GM06990 (cell line): ENCODE measurements at places on chromosomes 5 and 9.

DNA sequence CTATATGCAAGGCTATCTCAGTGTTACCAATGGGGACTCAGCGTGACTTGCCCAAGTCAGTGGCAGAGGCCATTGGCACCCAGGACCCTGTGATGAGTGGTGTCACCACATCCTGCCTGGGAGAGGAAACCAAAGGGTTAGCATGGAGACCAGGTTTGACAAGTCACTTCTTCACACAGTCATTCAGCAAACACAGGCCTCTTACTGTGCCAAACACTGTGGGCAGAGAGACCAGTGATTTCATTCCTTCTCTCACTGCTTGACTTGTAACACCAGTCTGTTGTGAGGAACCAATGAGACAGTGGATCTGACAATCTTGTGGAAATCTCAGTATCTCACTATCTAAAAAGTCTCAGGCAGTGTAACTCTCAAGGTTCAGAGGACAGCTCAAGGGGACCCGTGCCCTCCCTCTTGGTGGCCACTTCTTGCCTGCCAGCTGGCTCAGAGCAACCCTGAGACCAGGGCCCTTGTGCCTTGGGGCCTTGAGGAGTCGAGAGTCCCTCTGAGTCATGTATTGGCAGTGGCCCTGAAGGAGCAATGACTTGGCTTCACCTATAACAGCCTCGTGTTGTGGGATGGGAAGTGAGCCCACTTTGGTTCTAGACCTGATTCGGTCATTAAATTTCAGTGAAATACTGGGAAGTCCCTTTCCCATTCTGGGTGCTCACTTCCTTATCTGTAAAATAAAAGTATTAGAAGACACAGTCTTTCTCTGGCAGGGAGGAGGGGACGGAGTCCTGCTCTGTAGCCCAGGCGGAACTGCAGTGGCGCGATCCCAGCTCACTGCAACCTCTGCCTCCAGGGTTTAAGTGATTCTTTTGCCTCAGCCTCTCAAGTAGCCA is 1.6 kb downstream of the FABP6 start:
- DNase-seq = peak; percentile 66

DNA sequence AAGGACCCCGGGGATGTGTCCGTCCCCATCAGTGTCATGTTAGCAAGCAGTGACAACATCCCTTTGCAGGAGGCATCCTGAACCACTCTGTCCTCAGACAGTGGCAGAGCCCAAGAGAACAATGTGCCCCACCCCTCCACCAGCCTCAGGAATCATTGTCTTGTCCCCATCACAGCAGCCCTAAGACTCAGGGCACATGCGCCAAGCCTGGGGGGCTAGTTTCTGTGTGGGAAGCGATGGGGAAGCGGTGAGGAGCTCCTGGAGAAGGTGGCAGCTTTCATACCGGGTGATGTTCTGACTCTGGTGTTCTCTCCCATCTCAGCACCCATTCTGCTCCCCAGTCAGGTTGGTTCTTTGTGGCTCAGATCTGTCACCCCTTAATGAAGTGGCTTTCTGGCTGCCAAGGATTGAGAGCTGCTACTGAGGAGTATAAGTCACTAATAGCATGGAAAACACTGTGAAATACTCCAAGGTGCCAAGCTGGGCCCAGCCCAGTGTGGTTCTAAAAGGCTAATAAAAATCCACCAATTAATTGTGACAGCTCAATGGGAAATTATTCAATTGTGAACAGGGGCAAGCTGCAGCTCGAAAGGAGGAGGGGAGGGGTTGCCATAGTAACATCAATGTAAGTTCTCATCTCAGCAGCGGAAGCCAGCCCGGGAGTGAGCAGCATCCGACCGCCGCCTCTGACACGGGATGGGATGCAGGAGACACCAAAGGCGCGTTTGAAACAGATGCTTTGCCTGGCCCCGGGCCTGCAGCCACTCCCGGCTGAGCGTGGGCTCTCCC is 4.7 kb downstream of the QRFP start:
- no peak for DNase-seq

DNA sequence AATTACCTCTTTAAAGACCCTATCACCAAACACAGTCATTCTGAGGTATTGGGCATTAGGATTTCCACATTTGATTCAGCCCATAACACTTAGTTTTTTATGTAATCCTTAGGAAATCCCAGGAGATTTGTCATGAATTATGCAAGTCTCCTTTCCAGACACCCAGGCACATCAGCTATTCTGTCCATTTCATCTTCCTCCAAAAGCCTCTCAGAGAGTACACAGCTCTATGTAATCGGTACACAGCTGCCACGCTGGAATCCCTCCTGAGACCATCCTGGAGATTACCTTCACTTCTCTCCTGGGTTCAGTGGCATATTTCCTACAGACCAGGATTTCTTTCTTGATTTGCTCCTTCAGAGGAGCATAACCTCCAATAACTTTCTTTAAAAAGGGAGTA is 2309.8 kb upstream of the WWC1 start:
- DNase-seq = no peak

- DNase-seq = no peak
Measured at GRCh38 chr9:120377268-120378159, 202.5 kb downstream of the CDK5RAP2 start.

DNA sequence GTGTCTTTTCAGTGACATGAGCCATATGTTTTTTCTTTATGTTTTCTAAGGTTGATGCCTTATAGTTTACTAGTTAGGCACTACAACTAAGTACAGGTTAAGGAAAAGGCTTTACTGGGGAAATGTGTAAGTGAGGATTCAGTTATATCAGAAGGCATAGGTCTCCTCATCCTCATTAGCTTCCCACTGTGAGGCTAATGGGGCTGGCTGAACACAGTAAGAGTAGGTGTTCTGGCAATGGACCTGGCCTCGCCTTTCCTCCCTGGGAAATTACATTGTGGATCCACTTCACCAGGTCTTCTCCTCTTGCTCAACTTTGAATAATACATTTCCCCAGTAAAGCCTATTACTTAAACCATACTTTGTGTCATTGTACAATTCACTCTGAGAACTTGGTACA is 225.5 kb downstream of the PTPRD start:
- no peak for DNase-seq

DNA sequence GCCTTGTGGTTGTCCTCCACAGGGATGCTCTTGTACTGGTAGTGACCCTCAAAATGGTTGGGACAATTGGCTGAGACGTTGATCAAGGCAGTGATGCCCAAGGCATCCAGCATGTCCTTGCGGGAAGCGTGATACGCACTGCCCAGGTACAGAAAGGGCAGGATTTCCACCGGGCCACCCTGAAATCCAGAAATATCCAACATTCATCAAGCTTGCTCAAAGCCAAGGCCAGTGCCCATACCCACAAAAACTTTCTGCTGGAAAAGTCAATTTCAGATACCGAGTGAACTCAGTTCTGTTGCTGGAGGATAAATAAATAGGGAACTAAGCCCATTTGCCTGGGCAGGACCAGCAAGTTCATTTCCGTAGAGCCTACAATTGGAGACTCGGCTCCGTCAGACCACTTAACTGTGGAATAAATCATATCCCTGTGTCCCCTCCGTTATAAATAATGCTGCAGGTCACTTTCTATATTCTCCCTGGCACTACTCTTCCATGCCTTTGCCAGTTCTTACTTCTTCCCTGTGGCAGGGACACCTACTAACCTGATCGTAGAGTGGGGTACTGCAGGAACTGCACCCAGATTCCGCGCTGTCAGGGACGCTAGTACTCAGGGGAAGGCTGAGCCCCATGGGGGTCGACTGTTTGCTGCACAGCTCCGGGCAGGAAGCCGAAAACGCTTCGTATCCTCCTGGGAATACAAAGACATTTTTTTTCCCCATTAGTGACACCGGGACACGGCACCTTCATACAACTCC is 1.2 kb downstream of the DUSP1 start:
- DNase-seq = no peak

DNA sequence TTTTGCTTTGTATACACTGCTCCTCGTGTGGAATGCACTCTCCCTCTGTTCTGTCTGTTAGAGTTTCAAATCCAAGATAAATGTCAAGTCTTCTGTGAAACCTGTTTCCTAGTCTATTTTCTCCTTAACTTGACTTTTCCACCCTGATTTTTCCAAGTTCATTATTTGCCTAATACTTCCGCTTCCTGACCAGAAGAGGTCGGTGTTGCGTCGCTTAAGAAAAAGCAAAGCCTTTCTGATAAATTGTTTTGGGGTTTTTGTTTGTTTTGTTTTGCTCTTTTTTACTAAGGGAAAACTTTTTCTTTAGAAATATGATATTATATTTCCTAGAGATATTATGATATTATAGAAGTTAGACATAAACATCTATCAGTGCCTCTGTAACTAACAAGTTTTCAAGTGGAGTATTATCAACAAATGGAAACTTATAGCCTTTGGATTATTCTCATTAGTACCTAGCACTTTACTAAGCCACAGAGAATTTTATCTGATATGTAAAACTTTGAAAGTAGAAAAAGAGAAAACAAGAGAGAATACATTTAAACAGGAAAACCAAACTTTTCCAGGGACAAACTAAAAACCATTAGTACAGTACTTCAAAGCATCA is 55.8 kb downstream of the PHAX start:
- DNase-seq = no peak
